ENCODE measurements at places on chromosomes 16 and 17.

GRCh38 chr16:66959704-66960161 is 1.3 kb upstream of the CES3 start:
- no peak for DNase-seq

DNA sequence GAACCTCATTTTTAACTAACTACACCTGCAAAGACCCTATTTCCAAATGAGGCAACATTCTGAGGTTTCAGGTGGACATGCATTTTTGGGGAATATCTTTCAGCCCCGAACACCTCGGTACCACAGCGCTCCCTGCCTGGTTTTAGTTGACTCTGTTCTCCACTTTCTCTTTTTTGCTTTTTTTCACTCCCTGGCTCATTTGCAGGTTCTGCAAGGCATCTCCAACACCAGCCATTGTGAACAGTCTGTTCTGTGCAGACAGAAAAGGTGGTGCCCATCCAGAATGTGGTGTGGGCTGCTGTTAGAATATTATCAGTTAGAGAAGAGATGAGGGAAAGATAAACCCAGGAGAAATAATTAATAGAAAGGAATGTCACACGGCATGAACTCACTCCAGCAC is 32.5 kb upstream of the ZCCHC14 start:
- DNase-seq: no peak

DNA sequence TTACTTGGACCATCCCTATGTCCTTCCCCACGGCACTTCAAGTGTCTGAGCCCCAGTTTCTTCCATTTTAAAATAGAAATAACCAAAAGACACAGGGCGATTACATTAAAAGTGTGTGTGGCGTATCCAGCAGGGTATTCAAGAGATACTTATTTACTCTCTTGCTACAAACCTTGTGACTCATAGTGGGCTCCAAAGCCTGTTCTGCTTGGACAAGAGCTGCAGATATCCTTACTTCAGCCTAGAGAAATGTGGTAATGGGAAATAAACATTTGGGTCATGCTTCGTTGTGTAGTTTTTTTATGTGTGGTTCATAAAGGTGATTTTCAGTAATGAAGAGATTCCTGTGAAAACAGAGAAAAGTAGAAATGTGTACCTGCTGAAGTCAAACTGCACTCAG is 288.9 kb upstream of the CDH11 start:
- DNase-seq: no peak

DNA sequence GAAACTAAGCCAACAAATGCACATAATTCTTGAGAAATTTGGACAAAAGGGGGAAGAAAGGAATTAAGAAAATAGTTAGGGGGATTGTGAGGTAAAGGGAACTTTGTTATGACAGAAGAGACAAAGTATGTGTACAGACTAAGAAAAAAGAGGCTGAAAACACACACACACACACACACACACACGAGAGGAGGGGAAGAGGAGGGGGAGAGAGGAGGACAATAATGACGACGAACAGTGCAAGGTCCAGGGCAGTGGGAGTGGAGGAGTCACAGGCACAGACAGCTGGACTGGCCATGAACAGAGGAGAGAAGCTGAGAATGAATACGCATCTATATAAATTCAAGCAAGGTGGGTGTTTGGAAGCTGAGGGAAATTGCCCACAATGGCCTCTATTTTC is 44.6 kb downstream of the MARVELD3 start:
- no peak for DNase-seq

DNA sequence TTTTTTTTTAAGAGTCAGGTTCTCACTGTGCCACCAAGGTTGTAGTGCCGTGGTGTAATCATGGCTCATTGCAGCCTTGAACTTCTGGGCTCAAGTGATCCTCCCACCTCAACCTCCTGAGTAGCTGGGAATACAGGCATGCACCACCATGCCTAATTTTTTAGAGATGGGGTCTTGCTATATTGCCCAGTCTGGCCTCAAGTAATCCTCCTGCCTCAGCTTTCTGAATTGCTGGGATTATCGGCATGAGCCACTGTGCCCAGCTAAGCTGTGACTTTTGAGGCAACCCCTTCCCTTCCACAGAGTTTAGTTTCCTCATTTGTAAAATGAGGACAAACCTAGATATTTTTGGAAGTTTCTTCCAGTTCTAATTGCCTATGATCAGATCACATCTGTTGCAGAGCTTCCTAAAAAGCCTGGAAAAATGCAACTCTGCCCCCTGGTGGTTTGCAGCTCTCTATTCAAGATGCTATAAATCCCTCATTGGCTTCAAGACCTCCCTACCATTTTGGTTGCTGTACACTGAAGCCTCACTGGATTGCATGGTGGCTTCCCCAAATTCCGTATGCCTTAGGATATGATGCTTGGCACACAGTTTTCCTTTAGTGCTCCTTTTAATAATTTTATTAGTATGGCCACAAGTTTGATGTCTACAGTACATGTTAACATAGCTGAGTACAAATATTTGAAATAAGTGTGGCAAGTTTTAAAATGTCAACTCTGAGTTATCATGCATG is 19.3 kb downstream of the GDE1 start:
- peak; percentile 58 for DNase-seq

- no peak for DNase-seq
Observed at GRCh38 chr17:47199627-47200324, 9.4 kb upstream of the MYL4 start.

DNA sequence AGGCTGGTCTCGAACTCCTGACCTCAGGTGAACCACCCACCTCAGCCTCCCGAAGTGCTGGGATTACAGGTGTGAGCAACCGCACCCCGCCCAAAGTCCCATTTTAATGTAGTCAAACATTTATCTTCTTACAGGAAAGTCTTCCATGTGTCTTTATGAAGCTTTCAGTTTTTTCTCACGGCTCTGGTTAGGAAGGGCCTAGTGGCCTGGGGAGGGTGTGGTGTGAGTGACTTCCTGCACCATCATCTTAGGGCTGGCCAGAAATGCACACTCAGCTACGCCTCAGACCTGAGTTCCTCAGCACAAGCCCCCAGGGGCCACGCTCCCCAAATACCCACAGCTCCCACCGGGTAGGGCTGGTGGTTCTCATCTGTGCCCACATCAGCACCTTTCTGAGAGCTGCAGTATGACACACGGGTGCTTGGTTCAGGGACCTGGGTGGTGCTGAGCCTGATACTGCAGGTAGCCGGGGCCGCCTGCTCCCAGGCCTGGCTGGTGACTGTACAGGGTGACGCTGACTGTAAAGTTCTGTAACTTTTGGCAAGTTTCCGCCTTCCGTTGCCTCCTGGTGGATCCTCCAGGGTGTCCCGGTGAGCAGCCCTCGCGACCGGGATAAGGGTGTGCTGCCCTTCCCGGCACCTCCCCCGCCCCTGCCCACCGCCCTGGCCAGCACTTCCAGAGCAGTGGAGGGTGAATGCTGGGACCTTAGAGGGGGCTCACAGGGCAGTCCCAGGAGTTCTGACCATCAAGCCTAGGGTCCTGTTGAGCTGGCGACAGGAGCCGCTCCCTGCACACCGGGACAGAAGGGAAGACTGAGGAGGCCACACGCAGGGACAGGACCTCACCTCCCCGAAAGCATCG is 52.5 kb downstream of the ZNF778 start:
- no peak for DNase-seq

GRCh38 chr17:66915792-66916191 is 48.7 kb upstream of the CACNG4 start:
- no peak for DNase-seq

DNA sequence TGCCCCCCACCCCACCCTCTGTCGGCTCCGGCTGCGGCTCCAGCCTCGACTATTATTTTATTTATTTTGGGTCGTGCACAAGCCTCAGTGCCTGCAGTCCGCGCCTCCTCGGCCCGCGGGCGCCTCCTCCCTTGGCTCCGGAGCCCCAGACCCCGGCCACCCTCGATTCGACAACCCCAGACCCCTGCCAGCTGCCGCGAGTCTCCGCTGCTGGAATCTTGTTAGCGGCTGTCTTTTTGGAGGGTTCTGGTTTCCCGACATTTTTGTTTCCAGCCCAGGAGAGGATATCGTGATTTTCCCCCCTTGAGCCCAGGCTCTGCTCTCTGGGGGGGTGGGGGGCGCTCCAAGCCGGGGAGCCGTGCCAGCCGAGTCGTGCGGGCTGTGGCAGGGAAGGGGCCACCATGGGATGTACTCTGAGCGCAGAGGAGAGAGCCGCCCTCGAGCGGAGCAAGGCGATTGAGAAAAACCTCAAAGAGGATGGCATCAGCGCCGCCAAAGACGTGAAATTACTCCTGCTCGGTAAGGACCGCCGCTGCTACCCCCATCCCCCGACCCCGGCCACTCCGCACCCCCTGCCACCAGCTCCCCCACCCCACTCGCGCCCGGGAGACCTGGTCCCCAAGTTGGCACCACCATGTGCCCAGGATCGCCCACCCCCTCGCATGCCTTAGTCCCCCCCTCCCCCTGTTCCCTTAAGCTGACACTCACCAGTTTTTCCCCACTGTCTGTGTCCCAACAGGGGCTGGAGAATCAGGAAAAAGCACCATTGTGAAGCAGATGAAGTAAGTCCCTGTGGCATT is 746 bp downstream of the GNAO1 start:
- peak; percentile 62 for DNase-seq

- no peak for DNase-seq
Observed at GRCh38 chr17:65229621-65229995, 92.4 kb downstream of the RGS9 start.

DNA sequence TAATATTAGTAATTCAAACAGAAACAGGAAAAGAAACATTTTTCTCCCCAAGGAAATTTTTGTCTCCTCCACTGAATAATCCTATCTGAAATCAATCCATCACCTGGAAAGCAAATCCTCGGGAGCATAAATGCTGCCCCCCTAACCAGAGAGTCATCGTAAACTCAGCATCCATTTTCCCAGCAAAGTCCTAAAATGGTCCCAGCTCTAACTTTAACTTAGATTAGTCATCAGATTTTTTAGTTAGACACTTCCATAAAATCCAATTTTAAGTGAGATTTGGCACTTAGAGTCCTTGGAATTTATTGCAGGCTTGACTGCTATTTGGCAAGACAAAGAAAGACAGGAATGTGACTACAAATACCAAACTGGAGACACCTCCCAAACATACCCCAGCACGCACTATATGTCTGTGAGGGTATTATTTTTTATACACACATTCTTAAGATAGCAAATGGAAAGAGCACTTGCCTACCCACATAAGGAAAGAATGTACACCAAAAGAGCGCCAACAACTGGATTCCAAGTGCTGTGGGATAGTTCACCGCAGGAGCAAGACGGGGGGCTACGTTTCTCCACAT is 15.4 kb downstream of the SCO1 start:
- DNase-seq: no peak

DNA sequence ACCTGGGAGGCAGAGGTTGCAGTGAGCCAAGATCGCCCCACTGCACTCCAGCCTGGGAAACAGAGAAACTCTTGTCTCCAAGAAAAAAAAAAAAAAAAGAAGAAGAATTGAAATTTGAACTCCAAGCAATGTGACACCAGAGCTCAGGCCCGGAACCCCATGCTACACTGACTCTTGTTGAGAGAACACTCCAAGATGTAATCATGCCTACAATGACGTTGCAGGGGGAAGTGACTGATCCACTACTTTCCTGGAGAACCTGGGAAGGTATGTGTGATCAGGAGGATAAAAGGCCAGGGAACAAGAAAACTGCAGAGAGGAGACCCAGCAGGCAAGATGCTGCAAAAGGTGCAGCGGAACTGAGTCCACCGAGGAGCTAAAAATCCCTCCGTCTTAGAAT is 57.9 kb downstream of the ADCY9 start:
- no peak for DNase-seq

GRCh38 chr16:60064026-60064425 is 1329.9 kb upstream of the GOT2 start:
- no peak for DNase-seq

- DNase-seq: no peak
Observed at GRCh38 chr16:67111951-67112444, 2.3 kb downstream of the PHAF1 start.

- no peak for DNase-seq
Observed at GRCh38 chr17:4934173-4934979, 2.3 kb downstream of the GP1BA start.

- peak; percentile 16 for DNase-seq
Observed at GRCh38 chr17:70621566-70621965, 452.2 kb downstream of the KCNJ2 start.

- no peak for DNase-seq
Observed at GRCh38 chr16:24896439-24896838, 50.7 kb downstream of the SLC5A11 start.

GRCh38 chr17:41512546-41513167 is 6.0 kb downstream of the KRT15 start:
- no peak for DNase-seq

DNA sequence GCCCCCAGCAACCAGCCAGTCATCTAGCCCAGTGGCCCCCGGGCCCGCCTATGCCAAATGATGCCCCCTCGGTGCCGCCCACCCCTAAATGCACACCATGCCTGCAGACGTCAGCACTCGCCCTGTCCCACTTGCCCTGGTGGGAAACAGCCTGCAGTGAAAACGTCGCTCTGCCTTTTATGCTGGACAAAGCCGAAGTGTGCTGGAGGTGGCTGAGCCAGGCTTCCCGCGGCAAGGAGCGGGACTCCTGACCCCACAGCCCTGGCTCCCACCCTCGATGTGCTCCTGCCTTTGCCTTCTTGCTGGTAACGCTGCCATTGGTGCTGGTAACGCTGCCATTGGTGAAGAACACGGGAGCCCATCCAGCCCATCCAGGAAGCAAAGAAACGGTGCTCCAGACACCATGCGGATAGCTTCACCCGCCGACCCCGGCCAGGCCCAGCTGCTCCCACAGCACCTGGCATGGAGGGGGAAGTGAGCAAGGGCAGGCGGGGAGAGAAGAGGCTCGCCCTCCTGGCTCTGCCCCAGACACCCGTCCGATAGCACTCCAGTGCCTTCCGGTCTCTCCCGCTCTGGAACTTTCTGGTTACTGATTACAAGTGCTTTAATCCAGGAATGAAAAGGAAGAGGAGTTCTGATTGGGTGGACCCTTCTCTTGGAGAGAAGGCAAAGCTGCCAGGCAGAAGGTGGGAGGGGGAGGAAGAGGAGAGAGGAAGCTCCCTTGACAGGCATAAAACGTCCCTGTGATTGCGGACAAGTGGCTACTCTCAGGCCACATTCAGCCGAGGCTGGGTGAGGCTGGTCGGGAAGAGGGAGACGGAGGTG is 4.0 kb upstream of the BAIAP2 start:
- DNase-seq: peak; percentile 41

DNA sequence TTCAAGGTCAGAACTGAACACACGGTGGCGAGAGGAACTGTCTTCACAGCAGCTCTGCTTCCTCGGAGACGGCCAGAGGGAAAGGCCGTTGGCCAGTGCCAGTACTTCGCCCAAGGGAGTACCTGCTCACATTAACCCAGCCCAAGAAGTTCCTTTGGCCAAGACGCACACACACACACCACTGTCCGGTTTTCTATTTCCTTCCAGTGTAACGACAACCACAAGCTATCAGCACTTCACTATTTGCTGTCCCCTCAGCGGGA is 744 bp upstream of the GGNBP2 start:
- no peak for DNase-seq

DNA sequence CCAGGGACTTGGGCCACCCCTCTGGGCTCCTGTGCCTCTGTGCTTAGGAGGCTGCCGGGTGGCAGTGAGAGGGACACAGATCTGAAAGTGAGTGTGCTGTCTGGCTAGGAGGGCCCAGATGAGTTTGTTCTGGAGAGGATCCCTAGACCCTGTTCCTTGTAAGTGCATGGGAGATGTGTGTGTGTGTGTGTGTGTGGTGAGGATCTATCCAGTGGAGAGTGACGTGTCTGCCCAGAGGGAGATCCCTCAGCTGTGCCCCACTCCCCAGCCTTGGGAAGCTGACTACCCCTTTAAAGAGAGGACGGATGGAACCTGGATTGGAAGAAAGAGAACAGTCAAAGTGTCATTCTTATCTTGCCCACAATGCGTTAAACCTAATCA is 25.5 kb upstream of the CDC42EP4 start:
- no peak for DNase-seq

- no peak for DNase-seq
Observed at GRCh38 chr17:74687886-74688285, 24.8 kb downstream of the CD300LF start.

All from NCI-H1092 treated with DMSO at 0.1 percent for 48 hours (cell line).